Endothelial cell of umbilical vein (primary cell): ENCODE measurements at places on chromosomes 16 and 17. TPM values are rescaled to one million over a fixed set of nuclear protein-coding genes. Genes with fewer than 3 reads are reported as not detected.

GRCh38 chr16:87342978-87343752 lies 26.0 kb upstream of the C16orf95 start:
- DNase-seq: no peak

DNA sequence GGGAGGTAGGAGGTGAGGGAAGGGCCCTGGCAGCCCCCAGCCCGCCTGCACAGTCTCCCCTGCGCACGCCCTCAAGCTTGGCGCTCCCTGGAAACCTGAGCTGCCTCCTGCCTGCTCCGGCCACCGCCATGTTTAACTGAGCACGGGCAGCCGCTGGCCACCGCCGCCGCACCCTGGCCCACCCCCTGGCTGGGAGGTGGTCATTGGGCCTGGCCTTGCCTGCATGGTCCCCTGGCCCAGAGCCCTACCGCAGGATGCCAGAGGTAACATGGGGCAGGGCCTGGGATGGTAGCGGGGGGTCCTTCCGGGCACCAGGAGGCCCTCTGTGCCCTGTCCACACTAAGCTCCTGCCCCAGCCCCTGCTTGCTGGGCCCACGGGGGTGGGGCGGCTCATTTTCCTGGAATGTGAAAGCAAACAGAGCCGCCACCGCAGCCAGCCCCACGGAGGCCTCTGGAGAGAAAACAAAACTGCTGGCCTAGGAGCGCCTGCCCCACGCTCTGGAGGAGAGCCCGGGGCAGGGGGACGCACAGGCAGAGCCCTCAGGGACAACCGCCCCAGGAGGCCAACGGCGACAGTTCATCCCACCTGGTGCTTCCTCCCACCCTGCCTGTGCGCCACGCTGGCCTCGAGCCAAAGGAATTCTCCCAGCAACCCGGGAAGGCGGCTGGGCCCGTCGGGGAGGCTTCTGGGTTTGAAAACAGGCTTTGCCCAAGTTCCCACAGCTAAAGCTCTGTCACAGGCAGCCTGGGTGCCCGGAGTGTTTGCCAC lies 8.9 kb downstream of the NHERF2 start:
- DNase-seq: peak; percentile 62

GRCh38 chr16:69436896-69437295 lies 12.5 kb downstream of the CYB5B start:
- no peak for DNase-seq

DNA sequence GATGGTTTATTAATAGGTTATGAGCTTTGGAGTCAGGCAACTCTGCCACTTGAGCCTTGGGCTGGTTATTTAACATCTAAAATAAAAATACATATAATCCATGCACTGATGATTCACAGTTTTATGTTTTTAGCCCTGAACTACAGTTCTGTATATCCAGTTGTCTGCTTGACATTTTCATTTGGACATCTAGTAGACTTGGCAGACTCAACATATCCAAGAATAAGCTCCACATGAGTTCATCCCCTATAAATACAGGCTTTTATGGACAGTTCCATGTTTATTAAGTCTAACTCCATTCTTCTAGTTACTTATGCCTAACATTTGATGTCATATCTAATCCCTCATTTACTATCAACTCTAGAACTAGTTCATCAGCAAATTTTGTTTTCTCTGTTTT lies 174.2 kb downstream of the KIF2B start:
- DNase-seq: no peak

DNA sequence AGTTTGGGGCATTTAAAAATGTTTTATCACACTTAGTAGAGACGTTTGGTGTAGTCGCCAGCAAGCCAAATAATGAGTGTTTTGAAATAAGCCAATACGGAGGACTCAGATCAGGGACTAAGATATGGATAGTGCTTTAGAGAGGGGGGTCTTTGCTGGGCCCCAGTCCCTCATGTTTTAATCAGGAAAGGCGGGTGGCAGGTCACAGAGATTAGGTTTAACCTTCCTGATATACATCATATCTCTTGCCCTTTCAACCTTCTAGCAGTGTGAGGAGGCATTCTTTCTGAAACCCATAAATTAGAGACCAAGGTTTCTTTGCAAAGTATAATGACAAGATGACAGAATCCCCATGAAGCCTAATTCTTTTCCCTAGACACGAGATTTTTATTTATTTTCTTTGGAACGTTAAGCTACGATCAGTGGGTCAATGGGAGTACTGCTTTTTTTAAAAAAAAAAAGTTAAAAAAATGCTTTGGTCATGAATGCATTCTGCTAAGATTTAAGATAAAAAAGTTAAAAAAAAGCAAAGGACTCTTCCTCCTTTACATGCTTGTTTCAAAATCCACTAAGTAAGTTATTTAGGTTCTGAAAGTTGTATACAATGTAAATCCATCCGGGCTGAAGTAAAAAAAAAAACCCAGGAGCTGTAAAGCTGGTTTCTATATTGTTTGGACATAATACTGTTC lies 572.1 kb upstream of the SALL1 start:
- no peak for DNase-seq

GRCh38 chr17:65027305-65027704 lies 29.2 kb downstream of the GNA13 start:
- DNase-seq: peak; percentile 82

GRCh38 chr16:27759967-27760788 lies 210.2 kb downstream of the KATNIP start:
- DNase-seq: no peak

TP53TG3 gene
- not detected in 2 replicates for total RNA-seq

FOXN1 gene
- not detected in 2 replicates for total RNA-seq

EMP2 gene
- 18.3 and 25.5 TPM in 2 replicates for total RNA-seq

GDPD3 gene
- total RNA-seq: 17.9 and 18.6 TPM in 2 replicates

NPIPB9 gene
- total RNA-seq: 1.7 TPM in 1 of 2 replicates, not detected in the other
